ENCODE measurements at places on chromosomes 11 and 22.
A peak's percentile ranks its signal among the peaks of the same experiment; 100 is the strongest.

DNA sequence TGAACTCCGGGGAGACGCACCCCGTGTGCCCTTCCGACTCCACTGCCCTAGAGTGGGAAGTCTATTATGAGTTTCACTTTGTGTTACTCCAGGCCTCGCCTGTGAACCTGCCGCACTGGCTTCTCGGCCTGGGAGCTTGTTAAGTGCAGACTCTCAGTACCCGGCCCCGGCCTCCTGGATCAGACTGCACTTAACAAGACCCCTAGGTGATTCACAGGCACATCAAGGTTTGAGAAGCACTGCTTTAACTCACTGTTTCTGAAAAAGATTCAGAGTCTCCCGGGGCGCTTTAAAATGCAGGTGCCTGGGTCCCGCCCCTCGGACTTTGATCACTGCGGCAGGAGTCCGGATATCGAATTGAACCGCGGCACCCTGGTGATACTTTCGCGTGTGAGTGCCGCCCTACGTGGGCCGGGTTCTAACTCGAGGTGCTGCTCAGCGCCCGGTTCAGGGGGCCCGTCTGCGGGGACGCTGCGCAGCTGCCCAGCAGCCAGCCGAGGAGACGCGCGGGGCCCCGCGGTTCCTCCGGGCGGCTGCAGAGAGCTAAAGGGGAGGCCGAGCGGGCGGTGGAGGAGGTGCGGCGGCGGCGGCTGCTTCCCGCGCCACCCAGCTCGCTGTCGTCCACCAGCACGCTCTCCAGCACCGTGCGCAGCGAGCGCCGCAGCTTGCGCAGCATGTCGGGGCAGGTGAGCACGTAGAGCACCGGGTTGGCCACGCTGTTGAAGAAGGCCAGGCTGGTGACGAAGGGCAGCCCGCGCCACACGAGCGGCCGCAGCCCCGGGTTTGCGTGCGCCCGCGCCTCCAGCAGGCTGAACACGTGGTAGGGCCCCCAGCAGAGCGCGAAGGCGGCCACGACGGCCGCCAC, 3.4 kb downstream of the PTGDR2 start:
- DNase-seq: no peak

DNA sequence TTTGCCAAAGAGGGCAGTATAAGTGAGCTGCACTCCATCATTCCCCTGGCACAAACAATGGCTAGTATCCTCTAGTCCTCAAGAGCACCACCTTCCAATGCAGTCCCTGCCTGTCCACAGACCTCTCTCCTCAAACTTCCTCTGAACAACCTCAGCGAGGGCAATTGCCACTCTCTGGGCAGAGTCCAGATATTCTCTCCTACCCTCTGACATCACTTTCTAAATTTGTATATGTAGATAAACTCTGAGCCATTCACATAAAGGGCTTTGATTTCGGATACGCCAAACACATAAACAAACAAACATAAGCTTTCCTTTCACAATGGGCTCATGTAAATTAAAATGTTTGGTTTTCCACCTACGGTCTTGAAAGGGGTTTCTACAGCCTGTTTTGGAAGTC, 3.0 kb upstream of the SLC43A3 start:
- no peak for DNase-seq

GRCh38 chr11:61446211-61446651, 16.3 kb downstream of the SDHAF2 start:
- peak; percentile 20 for DNase-seq

DNA sequence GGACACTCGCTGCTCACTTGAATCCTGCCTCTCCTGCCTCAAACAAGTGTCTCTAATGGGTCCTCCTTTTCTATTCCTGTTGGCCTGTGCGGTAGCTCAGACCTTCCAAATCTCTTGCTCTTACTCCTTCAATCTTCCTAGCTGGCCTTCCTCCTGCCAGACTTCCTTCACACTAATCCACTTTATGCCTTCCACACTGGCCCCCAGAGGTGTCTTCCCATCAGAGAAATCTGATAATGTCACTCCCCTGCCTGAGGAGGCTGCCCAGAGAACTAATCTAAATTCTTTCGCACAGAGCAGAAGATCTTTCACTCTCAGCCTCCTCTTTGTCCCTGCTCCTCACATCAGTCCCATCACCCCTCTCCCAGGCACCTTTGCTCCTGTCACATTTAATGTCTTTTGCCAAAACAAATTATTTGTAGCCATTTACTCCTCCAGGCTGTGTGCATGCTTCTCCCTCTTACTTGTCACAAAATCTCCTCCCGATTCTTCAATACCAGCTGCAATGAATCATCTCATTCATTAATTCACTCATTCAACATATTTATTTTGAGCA, 175.7 kb downstream of the MAML2 start:
- DNase-seq: no peak

DNA sequence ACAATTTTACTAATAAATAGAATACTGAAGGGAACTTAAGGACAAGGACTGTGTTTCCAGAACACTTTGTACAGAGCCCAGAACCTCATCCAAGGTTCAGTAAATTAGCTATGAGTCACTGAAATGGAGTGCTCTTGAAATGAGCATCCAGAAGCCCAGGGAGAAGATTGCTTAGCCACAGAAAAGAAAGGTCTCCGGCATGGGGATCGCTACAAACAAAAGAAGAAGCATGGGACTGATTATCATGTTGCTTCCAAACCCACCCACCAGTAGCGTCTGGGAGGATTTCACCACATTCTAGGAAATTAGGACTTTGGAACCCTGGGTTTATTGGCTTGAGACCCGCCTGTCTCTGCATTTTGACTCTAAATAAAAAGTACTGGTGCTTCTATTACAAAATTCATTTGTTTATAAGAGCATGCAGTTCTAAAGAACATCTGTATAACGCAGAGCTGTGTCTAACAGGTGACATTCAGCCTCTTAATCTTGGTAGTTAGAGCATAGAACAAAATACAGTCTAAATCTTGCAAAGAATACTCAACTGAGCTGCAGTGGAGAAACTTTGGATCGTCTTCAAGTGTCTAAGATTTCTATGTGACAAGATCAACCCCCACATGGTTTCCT, 35.9 kb upstream of the SESN3 start:
- DNase-seq: no peak

- no peak for DNase-seq
Observed at GRCh38 chr22:38819387-38819940, 24.4 kb downstream of the NPTXR start.

GRCh38 chr11:1879342-1879940, 12.3 kb downstream of the PRR33 start:
- no peak for DNase-seq
